ENCODE measurements at places on chromosomes 4 and X. TPM values are rescaled to one million over a fixed set of nuclear protein-coding genes. Genes with fewer than 3 reads are reported as not detected.

The PHOX2B gene
- not detected for total RNA-seq

GRCh38 chr4:74206088-74206825 is 48.3 kb downstream of the MTHFD2L start:
- no peak for DNase-seq

- peak; percentile 79 for DNase-seq
Observed at GRCh38 chr4:105620640-105621323, 68.4 kb downstream of the ARHGEF38 start.

DNA sequence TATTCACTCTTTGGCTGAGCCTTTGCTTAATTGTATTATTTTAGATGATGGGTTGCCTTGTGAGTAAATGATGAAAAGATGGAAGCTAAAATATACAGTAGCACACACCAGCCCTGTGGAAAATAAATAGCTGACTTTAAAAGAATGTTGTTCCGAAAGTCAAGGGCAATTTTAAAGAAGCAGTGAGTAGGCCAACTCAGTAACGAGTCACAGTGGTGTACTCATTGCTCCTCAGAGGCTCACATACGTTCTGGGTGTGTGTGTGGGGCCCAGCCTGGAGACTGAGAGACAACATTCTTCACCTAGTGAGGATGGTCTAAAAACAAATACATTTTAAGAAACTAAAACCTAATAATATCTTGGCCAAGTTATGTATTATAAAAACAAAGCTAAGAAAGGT is 640.3 kb downstream of the TRIML1 start:
- no peak for DNase-seq

- no peak for DNase-seq
Observed at GRCh38 chr4:3716631-3717235, 49.5 kb upstream of the ADRA2C start.

The FDCSP gene
- not detected for total RNA-seq

- DNase-seq: peak; percentile 43
Observed at GRCh38 chr4:3529363-3529762, 2.9 kb downstream of the LRPAP1 start.

GRCh38 chrX:40867352-40867751 is 132.0 kb upstream of the MED14 start:
- no peak for DNase-seq

GRCh38 chr4:104616401-104616820 is 121.7 kb upstream of the CXXC4 start:
- DNase-seq: no peak

GRCh38 chr4:163878336-163879121 is 384.0 kb downstream of the TMA16 start:
- no peak for DNase-seq

- no peak for DNase-seq
Observed at GRCh38 chr4:176949029-176949428, 156.3 kb upstream of the VEGFC start.

DNA sequence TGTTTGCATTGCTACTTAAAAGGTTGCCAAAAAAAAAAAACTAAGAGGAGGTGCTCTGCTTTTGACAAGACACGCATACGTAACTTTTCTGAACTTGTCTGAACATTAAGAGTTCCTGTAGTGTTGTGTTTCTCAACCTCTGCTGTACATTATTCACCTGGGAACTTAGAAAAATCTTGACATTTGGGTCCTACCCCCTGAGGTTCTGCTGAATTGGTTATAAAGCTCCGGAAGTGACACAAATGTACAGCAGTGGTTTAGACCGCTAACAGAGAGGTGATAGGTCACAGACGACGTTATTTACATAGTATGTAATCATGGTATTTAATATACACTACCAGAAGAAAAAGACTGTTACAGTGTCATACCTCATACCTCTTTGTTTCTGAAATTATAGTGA is 61.1 kb downstream of the CPEB2 start:
- no peak for DNase-seq

- peak; percentile 51 for DNase-seq
Observed at GRCh38 chr4:150149381-150149780, 71.1 kb downstream of the DCLK2 start.

- DNase-seq: peak; percentile 41
Observed at GRCh38 chrX:53483838-53484405, 49.8 kb upstream of the HSD17B10 start.

GRCh38 chr4:175635546-175635945 is 176.5 kb downstream of the GPM6A start:
- DNase-seq: no peak

The CDS1 gene
- total RNA-seq: under 0.01 TPM

DNA sequence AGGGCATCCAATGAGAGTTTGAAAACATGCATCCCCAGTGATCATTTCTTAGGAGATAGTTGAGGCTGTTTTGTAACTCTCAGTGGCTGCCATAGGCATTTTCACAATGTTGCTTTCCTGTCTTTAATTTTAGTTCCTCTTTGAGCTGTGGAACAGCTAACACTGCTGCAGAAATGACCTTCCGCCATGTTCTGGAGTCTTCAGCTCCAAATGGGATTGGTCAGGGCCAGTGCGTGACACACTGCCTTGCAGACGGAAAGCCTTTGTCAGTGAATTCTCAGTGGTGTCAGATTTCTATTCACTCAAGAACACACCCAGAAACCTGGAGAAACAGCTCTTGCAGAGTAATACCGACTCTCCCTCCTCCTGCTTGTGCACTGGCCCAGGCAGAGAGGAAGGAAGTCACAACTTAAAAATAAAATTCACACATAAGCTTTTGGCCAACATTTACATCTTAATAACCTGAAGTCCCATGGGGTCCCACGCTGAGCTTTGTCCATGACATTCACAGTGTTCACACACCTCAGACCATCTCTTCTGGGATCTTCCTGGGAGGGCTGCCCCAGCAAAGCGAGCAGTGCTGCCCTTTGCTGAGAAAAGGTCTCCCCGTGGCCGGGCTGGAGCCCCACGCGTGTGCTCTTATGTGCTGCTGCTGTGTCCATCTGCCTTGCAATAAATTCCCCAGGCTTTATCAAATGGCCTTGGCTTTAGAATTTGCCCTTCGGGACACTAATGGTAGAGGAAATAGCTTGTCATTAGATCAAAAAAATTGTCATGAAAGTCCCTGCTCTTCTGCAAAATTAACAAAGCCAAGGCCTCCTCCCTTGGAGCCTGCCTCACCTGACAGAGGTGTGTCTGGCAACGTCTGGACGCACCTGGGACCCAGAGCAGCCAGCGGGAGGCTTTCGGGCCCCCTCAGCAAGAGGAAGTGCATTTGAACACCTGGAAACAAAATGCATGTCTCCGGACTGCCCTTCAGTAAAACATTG is 126.8 kb downstream of the IRF2 start:
- DNase-seq: no peak

GRCh38 chr4:89957046-89957926 is 62.6 kb downstream of the MMRN1 start:
- DNase-seq: no peak

The ARHGEF6 gene
- total RNA-seq: 17.4 TPM

GRCh38 chr4:75643651-75644050 is 13.3 kb upstream of the CDKL2 start:
- no peak for DNase-seq

The GUCY1A1 gene
- total RNA-seq: 0.29 TPM

GRCh38 chr4:61590881-61591280 is 390.8 kb downstream of the ADGRL3 start:
- DNase-seq: no peak

The NAP1L2 gene
- not detected for total RNA-seq

The GLRA2 gene
- total RNA-seq: not detected

DNA sequence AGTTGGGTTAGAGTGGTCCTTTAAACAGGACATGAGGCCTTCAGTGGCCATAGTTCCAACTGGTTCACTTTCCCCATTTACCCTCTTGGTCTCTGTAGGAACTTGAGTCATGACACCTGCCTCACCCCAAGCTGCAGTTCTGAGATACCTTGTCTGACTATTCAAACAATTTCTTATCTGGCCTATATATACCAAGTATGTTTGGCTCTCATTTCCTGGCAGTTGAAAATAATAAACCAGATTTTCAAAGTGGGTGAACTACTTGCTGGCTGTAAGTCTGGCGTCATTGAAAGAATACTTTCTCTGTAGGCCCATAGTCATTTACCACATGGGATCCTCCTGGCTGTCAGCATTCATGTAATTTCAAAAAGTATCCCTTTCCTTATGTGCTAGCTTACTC is 228.8 kb downstream of the SHROOM3 start:
- DNase-seq: no peak

GRCh38 chr4:66639361-66639760 is 905.9 kb downstream of the CENPC start:
- no peak for DNase-seq

DNA sequence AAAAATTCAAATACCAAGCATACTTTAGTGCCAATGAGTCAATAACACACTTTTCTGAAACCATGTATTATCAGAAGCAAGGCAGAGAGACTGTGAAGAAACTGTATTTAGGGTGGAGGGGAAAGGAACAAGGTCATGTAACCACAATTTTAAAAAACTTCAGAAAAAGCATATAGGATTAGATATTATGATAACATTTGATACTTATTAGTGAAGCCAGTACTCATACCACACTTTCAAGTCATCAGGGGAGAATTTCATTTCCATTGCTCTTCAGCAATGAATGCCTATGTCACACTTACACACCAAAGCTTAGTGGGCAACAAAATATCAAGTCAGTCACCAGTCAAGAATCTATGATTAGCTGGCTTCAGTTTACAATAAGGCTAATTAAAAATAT is 602.2 kb downstream of the IL15 start:
- no peak for DNase-seq

The MAGEA1 gene
- total RNA-seq: not detected

DNA sequence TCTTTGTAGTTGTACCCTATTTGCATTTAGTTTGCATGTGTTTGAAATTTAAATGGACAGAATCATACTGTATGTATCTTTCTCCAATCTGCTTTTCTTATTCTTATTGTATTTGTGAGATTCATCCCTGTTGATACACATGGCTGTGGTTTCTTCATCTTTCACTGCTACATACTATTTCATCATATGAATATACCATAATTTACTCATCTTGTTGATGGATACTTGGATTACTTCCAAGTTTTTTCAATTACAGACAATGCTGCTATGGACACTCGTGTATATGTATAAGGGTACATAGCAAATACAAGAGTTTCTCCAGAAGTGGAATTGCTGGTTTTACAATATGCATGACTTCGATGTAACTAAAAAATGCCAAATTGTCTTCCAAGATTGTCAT is 11.8 kb upstream of the KLHL8 start:
- no peak for DNase-seq

The PPBP gene
- 0.36 TPM for total RNA-seq

The ADAMTS3 gene
- total RNA-seq: 2.2 TPM

GRCh38 chr4:1471443-1472147 is 65.4 kb upstream of the NKX1-1 start:
- peak; percentile 45 for DNase-seq

The SPANXN5 gene
- not detected for total RNA-seq

DNA sequence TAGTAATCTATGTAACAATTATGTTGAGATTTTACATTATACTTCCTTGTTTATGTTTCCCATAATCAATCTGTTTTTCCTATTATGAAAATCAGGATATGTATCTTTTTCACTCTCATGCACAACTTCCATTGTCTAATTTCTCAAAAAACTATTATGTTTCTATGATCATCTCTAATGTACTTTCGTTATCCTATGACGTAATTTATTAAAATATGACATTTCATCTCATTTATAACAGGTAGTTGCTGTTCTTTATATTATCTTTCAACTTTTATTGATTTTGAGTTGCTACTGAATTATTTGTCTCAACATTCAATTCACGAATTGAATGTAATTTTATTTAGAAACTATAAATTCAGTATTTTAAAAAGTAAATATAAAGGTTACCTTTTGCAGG is 100.8 kb upstream of the MAGEB18 start:
- DNase-seq: no peak

DNA sequence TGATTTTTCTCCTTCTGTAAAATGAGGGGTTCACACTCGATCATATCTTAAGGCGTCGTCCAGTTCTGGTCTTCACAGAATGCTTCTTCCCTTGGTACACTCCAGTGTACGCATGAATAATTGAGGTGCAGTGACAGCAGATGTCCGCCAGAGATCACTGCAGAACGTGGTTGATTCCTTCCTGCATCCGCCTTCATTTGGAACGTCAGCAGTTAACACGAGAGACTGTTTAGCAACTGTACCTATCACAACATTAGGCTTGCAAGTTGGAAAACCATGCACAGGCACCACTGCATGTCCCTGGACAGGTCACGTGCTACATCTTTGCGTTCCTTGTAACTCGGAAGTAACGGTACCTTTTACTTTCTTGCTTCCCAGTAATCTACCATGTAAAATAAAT is 66.0 kb upstream of the GEMIN8 start:
- no peak for DNase-seq

DNA sequence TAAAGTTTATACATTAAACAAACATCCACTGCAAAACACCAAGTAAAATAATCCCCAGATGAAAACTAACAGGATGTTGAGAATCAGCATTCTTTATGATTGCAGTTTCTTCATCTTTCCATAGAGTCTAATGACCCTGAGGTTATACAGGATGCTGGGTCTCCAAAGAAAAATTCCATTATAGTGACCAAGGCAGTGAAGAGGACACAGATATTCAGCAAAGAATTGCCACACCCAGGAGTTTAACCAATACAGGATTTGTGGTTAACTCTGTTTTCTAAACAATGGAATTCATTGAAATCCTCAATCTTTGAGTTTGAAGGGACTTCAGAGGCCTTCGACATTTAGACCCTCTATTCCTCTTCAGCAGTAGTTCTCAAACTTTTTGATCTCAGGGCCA is 76.2 kb upstream of the ESX1 start:
- no peak for DNase-seq

- DNase-seq: peak; percentile 6
Observed at GRCh38 chr4:26727844-26728243, 132.8 kb upstream of the STIM2 start.

- DNase-seq: no peak
Observed at GRCh38 chr4:17921451-17921850, 100.1 kb downstream of the LCORL start.

Data from osteoblast (primary cell).